ENCODE measurements at places on chromosomes 5 and 9.

DNA sequence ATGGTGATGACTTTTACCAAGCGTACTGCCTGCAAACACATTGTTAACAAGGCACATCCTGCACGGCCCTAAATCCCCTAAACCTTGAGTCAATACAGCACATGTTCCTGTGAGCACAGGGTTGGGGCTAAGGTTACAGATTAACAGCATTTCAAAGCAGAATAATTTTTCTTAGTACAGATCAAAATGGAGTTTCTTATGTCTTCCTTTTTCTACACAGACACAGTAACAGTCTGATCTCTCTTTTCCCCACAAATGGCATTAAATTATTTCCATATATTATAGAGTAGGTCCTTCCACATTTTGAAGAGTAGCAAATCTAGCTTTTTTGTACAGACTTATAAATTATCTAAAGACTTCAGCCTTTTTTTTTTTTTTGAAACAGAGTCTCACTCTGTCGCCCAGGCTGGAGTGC lies 1.6 kb upstream of the TMEM141 start:
- no peak for DNase-seq

GRCh38 chr9:106560540-106560939 lies 302.4 kb upstream of the ZNF462 start:
- no peak for DNase-seq

DNA sequence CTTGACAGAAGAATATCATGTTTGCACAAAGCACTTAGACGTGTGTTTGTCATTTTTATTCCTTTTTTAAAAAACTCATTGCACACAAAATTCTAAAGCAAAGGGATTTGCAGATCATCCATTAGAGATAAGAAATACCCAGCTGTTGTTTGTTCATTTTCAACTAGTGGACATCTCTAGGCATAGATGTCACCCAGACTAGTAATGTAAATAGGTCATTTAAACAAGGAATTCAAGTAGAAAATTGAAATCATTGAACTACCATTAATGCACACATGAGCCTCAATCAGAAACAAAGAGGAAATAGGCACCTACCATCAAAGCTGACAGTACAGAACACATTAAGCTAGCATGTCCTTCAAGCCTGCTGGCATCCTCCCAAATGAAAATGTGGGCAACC lies 107.3 kb downstream of the OR2K2 start:
- DNase-seq: no peak

GRCh38 chr5:392431-392988 lies 50.5 kb upstream of the EXOC3 start:
- DNase-seq: peak; percentile 92

All from GM13976 (cell line).